Breast epithelium (tissue), 4 donors: ENCODE measurements at places on chromosomes 7 and 10. TPM values are rescaled to one million over a fixed set of nuclear protein-coding genes. Genes with fewer than 3 reads are reported as not detected.

Gene SLC13A1
- total RNA-seq = not detected

Gene MGAM2
- total RNA-seq = 2.3 TPM

Gene POM121L12
- total RNA-seq = not detected

Gene ZFAND2A
- 41.6 TPM for total RNA-seq

Gene RPEL1
- not detected for total RNA-seq

Gene LRMDA
- 17.1 TPM for total RNA-seq

Gene ZNF33A
- total RNA-seq = 25.4 TPM

Gene ICA1
- 70.1 TPM for total RNA-seq

Gene EPHB6
- total RNA-seq = 5.2 TPM

Gene TCTN3
- 21.4 TPM for total RNA-seq

Gene DYNC1I1
- total RNA-seq = 5.7 TPM

Gene FMC1
- 12.5 TPM for total RNA-seq

Gene AIFM2
- total RNA-seq = 33.1 TPM

Gene THSD7A
- total RNA-seq = 4.4 TPM

Gene PIP
- 1,201 TPM for total RNA-seq

Gene CHPF2
- total RNA-seq = 40.6 TPM

Gene CH25H
- 0.16 TPM for total RNA-seq

Gene C7orf33
- not detected for total RNA-seq

Gene GPR15LG
- total RNA-seq = 1.3 TPM

Gene HTRA1
- total RNA-seq = 152 TPM

Gene ASB15
- 0.15 TPM for total RNA-seq

Gene GNAT3
- not detected for total RNA-seq

Gene ADCYAP1R1
- 19.7 TPM for total RNA-seq

Gene C10orf67
- total RNA-seq = 0.29 TPM

Gene SORCS3
- 0.16 TPM for total RNA-seq

Gene PRLHR
- not detected for total RNA-seq

Gene HOXA3
- 6.4 TPM for total RNA-seq

Gene GTF2IRD1
- total RNA-seq = 18.7 TPM

Gene ZNF365
- 1.8 TPM for total RNA-seq

Gene COL13A1
- total RNA-seq = 0.73 TPM

Gene SFRP4
- 13.3 TPM for total RNA-seq

Gene VSTM4
- 17.3 TPM for total RNA-seq

Gene ABCA13
- total RNA-seq = 0.29 TPM

Gene GATAD1
- total RNA-seq = 51.5 TPM

Gene FGFR2
- 44.3 TPM for total RNA-seq

Gene PLXNA4
- 7.2 TPM for total RNA-seq

Gene SLC37A3
- 89.8 TPM for total RNA-seq

Gene MYL10
- total RNA-seq = not detected

Gene GPR85
- total RNA-seq = 1.6 TPM

Gene ANKRD1
- total RNA-seq = 0.66 TPM

Gene FOXI2
- total RNA-seq = not detected

Gene NKX6-2
- total RNA-seq = not detected

Gene ETV1
- 3.2 TPM for total RNA-seq

Gene TDRD1
- total RNA-seq = 0.33 TPM
